ENCODE measurements at places on chromosomes 2 and 18. TPM values are rescaled to one million over a fixed set of nuclear protein-coding genes. Genes with fewer than 3 reads are reported as not detected.

GRCh38 chr2:226993171-226993570, 157.3 kb downstream of the RHBDD1 start:
- no peak for DNase-seq
- H3K36me3 ChIP-seq = peaks cover 10% of the 10 kb centered on the region
- no peaks in the 10 kb centered on the region for H3K27me3 ChIP-seq
- no peak overlapping the region for H3K4me3 ChIP-seq

DNA sequence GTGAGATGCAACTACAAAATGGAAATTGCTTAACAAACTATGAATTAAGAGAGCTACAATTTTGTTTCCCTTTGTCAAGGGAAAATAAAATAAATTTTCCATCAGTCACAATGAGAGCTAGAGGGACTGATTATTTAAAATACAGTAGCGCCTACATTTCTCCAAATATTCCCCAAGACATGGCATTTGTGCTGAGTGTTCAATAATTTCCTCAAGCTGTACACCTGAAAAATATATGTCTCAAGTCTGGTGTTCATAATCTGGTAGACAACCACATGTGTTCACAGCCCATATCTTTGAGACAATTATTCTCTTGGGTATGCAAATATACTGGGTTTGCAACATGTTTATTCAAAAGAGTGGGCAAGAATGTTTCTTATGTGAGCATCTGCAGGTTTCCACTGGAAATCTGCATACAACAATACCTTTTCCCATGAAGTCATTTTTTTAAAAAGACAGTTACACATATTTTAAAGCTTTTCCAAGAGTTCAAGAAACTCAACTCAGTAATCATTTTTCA, 240.1 kb upstream of the VRK2 start:
- no peaks in the 10 kb centered on the region for H3K36me3 ChIP-seq
- no peak overlapping the region for H3K27ac ChIP-seq
- H3K27me3 ChIP-seq = no peaks in the 10 kb centered on the region
- no peak for DNase-seq
- H3K4me3 ChIP-seq = no peak overlapping the region
- H3K4me1 ChIP-seq = 0 out of 2 replicates have a peak, but pooled peaks cover 3% of the 10 kb centered on the region

DNA sequence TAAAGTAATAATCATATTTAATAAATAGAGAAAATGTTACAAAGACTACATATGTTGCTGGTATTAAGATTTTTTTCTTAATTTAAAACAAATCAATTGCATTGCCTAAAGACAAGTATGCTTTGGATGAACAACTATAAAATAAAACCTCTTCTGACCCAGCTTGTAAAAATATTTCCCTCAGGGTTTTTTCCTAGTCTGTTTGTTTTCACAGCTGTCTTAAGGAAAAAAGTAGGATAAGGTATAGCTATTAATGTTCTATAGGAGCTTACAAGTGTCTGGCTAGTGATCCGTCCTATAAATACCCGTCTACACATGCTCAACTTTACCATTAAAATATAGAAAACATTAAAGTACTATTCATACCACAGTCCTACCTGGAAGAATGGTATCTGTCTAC, 97.1 kb downstream of the NOL10 start:
- H3K4me3 ChIP-seq = no peak overlapping the region
- no peak overlapping the region for H3K27ac ChIP-seq

DNA sequence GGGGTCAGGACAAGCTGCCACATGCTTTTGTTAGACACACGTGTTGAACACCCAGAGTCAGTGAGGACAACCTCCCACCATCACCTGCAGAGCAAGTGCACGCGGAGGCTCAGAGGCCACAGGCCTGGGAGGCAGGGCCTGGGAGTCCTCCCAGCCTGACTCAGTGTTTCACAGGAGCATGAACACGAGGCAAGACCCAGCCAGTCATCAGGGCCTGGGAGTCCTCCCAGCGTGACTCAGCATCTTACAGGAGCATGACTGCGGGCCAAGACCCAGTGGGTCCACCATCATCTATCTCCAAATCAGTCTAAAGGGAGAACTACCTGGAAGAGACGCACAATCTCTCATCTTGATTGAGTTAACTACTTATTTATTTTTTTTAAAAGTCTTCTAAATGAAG, 112.6 kb upstream of the PXDN start:
- H3K4me1 ChIP-seq = no peaks in the 10 kb centered on the region
- DNase-seq = peak; percentile 23
- no peaks in the 10 kb centered on the region for H3K36me3 ChIP-seq
- no peak overlapping the region for H3K4me3 ChIP-seq

- H3K4me3 ChIP-seq = peak overlapping the region; percentile 26
- H3K27ac ChIP-seq = peak overlapping the region; percentile 95
- no peaks in the 10 kb centered on the region for H3K27me3 ChIP-seq
- peaks cover 8% of the 10 kb centered on the region for H3K36me3 ChIP-seq
- peak; percentile 90 for DNase-seq
Measured at GRCh38 chr18:9803063-9803697, 82.6 kb upstream of the TXNDC2 start.

GRCh38 chr18:23580677-23581367, 5.5 kb downstream of the NPC1 start:
- no peak overlapping the region for H3K27ac ChIP-seq
- H3K4me1 ChIP-seq = peaks cover 9% of the 10 kb centered on the region
- no peaks in the 10 kb centered on the region for H3K27me3 ChIP-seq
- H3K36me3 ChIP-seq = peaks cover 23% of the 10 kb centered on the region
- H3K4me3 ChIP-seq = no peak overlapping the region
- DNase-seq = no peak

GRCh38 chr2:168458139-168458538, 2.1 kb downstream of the CERS6 start:
- H3K27me3 ChIP-seq = no peaks in the 10 kb centered on the region
- peaks cover 19% of the 10 kb centered on the region for H3K4me1 ChIP-seq
- H3K27ac ChIP-seq = no peak overlapping the region

- no peak overlapping the region for H3K4me3 ChIP-seq
- no peaks in the 10 kb centered on the region for H3K4me1 ChIP-seq
- H3K27ac ChIP-seq = no peak overlapping the region
Measured at GRCh38 chr18:56458770-56459712, 179.4 kb downstream of the TXNL1 start.

GRCh38 chr18:32881009-32881408, 108.2 kb upstream of the KLHL14 start:
- no peaks in the 10 kb centered on the region for H3K36me3 ChIP-seq
- no peaks in the 10 kb centered on the region for H3K27me3 ChIP-seq
- no peaks in the 10 kb centered on the region for H3K4me1 ChIP-seq
- H3K27ac ChIP-seq = no peak overlapping the region

GRCh38 chr2:129656081-129656598, 323.3 kb upstream of the RAB6C start:
- H3K4me3 ChIP-seq = no peak overlapping the region
- H3K36me3 ChIP-seq = no peaks in the 10 kb centered on the region
- no peak for DNase-seq

GRCh38 chr2:48685126-48685525, 67.5 kb downstream of the GTF2A1L start:
- H3K27me3 ChIP-seq = peaks cover 5% of the 10 kb centered on the region
- H3K4me3 ChIP-seq = no peak overlapping the region
- H3K4me1 ChIP-seq = no peaks in the 10 kb centered on the region

SMC6 gene
- total RNA-seq = 46.6 TPM

TCF7L1 gene
- total RNA-seq = 0.13 TPM

CBLN2 gene
- total RNA-seq = not detected

ARPC2 gene
- 81.4 TPM for total RNA-seq

Data from K562 (cell line).